Right atrium auricular region (tissue), 2 donors: ENCODE measurements at places on chromosomes 2 and 18. TPM values are rescaled to one million over a fixed set of nuclear protein-coding genes. Genes with fewer than 3 reads are reported as not detected.
A peak's percentile ranks its signal among the peaks of the same experiment; 100 is the strongest.

DNA sequence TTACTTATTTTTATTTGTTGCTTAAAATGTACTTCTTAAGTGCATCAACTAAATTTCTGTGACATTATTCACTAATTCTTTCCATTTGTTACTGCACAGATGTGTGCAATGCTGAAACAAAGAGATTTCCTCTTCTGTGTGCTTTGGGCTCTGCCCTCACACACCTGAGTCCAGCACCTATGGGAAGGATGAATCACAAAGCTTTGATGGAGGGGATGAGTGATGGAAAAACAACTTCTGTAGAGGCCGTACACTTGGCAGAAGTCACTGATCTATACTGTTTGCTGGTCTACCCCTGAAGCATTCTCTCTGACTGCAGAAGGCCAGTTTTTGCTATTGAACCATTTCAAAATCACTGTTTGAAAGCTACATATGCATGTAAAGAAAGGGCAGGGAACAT, 178.4 kb downstream of the ZEB2 start:
- no peaks in the 10 kb centered on the region for H3K27me3 ChIP-seq
- DNase-seq = no peak
- H3K4me1 ChIP-seq = no peaks in the 10 kb centered on the region
- no peak overlapping the region for H3K27ac ChIP-seq
- H3K4me3 ChIP-seq = no peak overlapping the region

DNA sequence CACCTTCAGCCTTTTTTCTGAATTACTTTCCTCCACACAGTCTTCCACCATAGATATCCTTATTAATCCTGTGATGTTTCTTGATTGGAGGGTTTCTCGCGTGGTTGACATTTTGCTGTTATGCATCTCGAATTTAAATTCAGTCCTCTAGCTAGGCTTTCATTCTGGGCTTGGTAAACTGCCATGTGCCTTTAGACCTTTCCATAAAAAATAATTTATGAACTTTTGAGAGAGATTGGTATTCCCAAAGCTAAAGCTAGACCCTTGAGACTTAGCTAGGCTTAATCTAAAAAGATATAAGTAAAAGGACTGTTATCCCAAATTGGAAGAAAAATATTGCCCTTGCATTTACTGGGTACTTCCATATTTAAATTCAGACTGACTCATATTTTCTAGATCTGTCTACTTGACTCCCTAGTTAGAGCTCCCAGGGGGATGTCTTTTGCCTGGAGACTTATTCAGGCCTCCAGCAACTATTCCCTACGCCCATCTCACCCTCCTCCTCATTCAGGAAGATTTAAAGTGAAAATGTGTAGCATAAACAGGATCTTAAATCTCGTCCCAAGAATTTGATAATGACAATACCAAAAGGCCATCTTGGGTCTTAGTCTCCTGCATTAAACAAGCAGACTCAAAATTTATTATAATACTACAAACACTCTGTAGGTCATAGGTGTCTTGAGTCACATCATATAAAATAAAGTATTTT, 60.3 kb downstream of the KIAA2012 start:
- H3K36me3 ChIP-seq = no peaks in the 10 kb centered on the region
- no peak overlapping the region for H3K27ac ChIP-seq
- DNase-seq = no peak
- no peaks in the 10 kb centered on the region for H3K27me3 ChIP-seq

GRCh38 chr2:47008381-47009252, 93.0 kb upstream of the MCFD2 start:
- H3K27me3 ChIP-seq = no peaks in the 10 kb centered on the region
- DNase-seq = no peak
- H3K4me1 ChIP-seq = no peaks in the 10 kb centered on the region
- peak overlapping the region; percentile 59 for H3K27ac ChIP-seq
- H3K36me3 ChIP-seq = peaks cover 31% of the 10 kb centered on the region
- no peak overlapping the region for H3K4me3 ChIP-seq

DNA sequence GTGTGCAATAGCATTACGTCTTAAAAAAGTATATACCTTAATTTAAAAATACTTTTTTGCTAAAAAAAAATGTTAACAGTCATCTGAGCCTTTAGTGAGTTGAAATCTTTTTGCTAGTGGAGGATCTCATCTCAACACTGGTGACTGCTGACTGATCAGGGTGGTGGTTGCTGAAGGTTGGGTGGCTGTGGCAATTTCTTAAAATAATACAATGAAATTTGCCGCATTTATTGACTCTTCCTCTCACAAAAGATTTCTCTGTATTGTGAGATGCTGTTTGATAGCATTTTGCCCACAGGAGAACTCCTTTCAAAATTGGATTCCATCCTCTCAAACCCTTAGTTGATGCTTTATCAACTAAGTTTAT, 46.1 kb upstream of the ANXA4 start:
- no peaks in the 10 kb centered on the region for H3K36me3 ChIP-seq
- no peaks in the 10 kb centered on the region for H3K27me3 ChIP-seq
- peaks cover 10% of the 10 kb centered on the region for H3K4me1 ChIP-seq
- DNase-seq = no peak
- no peak overlapping the region for H3K4me3 ChIP-seq
- no peak overlapping the region for H3K27ac ChIP-seq

DNA sequence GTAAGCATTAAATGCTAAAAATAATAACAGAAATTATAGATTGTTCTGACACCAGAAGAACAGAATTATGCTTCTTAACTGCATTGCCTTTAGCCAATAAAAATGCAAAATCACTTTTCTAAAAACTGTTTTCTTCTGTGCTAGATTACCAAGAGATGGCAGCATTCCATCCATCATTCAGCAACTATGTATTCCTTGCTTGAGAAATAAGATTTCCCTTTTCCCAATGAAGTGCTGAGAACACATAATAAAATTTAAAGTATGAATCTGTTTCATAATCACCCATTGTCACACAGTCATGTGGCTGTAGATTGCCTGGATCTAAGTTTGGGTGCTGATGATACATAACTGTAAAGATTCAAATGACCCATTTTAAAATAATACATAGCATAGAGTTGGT, 504.2 kb downstream of the TDRD15 start:
- H3K27me3 ChIP-seq = no peaks in the 10 kb centered on the region
- H3K27ac ChIP-seq = no peak overlapping the region
- no peak for DNase-seq

- H3K27me3 ChIP-seq = no peaks in the 10 kb centered on the region
- no peak overlapping the region for H3K4me3 ChIP-seq
- DNase-seq = no peak
- H3K4me1 ChIP-seq = no peaks in the 10 kb centered on the region
- H3K27ac ChIP-seq = no peak overlapping the region
- H3K36me3 ChIP-seq = no peaks in the 10 kb centered on the region
Observed at GRCh38 chr2:211867845-211868451, 670.7 kb downstream of the ERBB4 start.

DNA sequence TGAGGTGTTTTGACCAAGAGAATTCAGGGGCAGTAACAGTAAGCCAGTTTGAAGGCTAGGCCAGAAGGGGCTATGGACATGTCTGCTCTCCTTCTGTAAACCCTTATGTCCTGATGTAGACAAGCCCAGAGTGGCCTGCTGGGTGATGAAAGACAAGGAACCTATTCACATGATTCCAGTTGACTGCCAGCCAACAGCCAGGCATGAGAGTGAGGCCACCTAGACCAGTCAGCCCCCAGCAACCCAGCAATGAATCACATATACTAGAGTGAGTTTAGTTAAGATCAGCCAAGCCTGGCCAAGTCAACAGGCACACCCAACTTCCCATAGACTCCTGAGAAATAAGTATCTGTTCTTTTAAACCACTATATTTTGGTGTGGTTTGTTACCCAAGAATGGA, 1889.7 kb upstream of the CELF4 start:
- H3K27ac ChIP-seq = no peak overlapping the region
- H3K4me3 ChIP-seq = no peak overlapping the region
- no peaks in the 10 kb centered on the region for H3K36me3 ChIP-seq
- H3K27me3 ChIP-seq = no peaks in the 10 kb centered on the region
- DNase-seq = no peak

- no peaks in the 10 kb centered on the region for H3K4me1 ChIP-seq
- no peak overlapping the region for H3K4me3 ChIP-seq
- no peak for DNase-seq
- no peaks in the 10 kb centered on the region for H3K36me3 ChIP-seq
- H3K27me3 ChIP-seq = no peaks in the 10 kb centered on the region
Observed at GRCh38 chr2:227317834-227318233, 7.2 kb upstream of the MFF start.

DNA sequence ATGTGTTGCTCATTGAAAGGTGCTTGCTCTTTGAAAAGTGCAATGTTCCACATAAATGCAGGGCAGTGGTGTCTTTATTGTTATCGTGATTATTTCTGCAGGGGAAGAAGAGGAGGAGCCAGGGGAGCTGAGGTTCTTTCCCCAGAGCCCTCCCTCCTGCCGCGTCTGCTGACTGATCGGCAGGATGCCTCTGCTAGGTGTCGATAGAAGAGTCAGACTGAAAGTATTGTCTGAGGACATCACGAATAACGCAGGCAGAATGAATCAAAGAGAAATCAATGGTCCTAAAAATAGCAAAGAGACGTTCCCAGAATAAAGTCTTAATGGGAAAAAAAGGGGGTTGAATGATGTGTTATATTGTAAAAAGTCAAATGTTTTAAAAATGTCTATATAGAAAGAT, 47.4 kb upstream of the SIX3 start:
- no peaks in the 10 kb centered on the region for H3K36me3 ChIP-seq
- no peak overlapping the region for H3K27ac ChIP-seq
- H3K27me3 ChIP-seq = no peaks in the 10 kb centered on the region
- H3K4me1 ChIP-seq = no peaks in the 10 kb centered on the region
- DNase-seq = no peak

GRCh38 chr2:104915107-104915793, 61.3 kb downstream of the POU3F3 start:
- no peaks in the 10 kb centered on the region for H3K27me3 ChIP-seq
- H3K36me3 ChIP-seq = no peaks in the 10 kb centered on the region
- H3K27ac ChIP-seq = no peak overlapping the region
- no peak for DNase-seq
- no peak overlapping the region for H3K4me3 ChIP-seq
- no peaks in the 10 kb centered on the region for H3K4me1 ChIP-seq

DNA sequence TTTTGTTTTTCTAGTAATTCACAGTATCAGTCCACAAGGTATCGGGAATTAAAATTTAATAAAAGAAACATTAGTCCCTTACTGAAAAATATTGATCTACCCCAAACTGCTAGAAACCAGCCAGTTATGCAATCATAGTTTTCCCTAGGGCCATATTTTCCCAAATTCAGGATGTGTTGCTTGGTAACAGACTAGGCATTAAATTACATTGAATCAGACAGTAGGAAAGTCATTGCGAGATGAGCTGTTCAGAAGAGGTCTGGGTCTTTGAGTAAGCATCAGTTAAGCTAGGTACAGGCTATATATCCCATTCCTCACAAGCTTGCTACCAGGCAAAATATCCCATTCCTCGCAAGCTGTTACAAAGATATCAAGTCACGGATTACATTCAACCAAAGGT, 123.0 kb upstream of the CCDC150 start:
- DNase-seq = no peak
- no peaks in the 10 kb centered on the region for H3K27me3 ChIP-seq
- no peaks in the 10 kb centered on the region for H3K36me3 ChIP-seq

- H3K27me3 ChIP-seq = no peaks in the 10 kb centered on the region
- H3K4me1 ChIP-seq = no peaks in the 10 kb centered on the region
- no peak overlapping the region for H3K4me3 ChIP-seq
- H3K27ac ChIP-seq = no peak overlapping the region
- no peak for DNase-seq
Observed at GRCh38 chr2:164110515-164110914, 374.7 kb upstream of the FIGN start.

- DNase-seq = no peak
- H3K27ac ChIP-seq = no peak overlapping the region
- no peak overlapping the region for H3K4me3 ChIP-seq
- no peaks in the 10 kb centered on the region for H3K27me3 ChIP-seq
- no peaks in the 10 kb centered on the region for H3K4me1 ChIP-seq
Observed at GRCh38 chr2:133139847-133140533, 428.3 kb downstream of the NCKAP5 start.

DNA sequence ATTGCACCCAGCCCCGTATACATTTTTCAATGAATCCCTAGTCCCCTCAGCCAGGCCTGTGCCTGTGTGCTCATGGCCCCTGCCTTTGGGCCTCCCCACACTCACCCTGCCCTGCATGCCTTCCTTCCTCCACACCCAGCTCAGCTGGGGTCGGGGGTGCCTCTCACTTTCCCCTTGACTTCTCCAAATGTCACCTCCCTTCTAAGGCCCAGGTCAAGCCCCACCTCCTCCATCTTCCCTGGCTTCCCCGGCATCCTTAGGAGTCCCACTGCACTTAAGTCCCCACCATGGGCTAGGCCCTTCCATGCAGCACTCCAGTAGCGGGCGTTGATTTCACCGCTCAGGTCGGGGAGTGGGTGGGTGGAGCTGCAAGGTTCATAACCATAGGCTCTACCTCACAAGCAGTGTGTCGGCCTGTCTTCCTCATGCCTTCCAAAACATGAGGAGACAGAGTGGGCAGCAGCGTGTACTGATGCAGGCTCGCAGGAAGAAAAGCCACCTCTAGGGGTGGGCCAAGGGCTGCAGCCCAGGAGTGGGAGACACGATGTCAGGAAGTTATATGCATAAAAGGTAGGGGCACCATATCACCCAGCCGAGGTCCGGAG, 47.7 kb downstream of the DNMT3A start:
- no peak overlapping the region for H3K4me3 ChIP-seq
- H3K4me1 ChIP-seq = no peaks in the 10 kb centered on the region
- H3K27me3 ChIP-seq = no peaks in the 10 kb centered on the region
- H3K27ac ChIP-seq = peak overlapping the region; percentile 93

- no peak overlapping the region for H3K27ac ChIP-seq
- H3K4me1 ChIP-seq = no peaks in the 10 kb centered on the region
- no peaks in the 10 kb centered on the region for H3K27me3 ChIP-seq
- no peak for DNase-seq
- H3K4me3 ChIP-seq = no peak overlapping the region
Observed at GRCh38 chr2:33810046-33810835, 211.1 kb upstream of the FAM98A start.

- no peaks in the 10 kb centered on the region for H3K27me3 ChIP-seq
- DNase-seq = no peak
- no peak overlapping the region for H3K27ac ChIP-seq
- no peaks in the 10 kb centered on the region for H3K36me3 ChIP-seq
- H3K4me3 ChIP-seq = no peak overlapping the region
- no peaks in the 10 kb centered on the region for H3K4me1 ChIP-seq
Observed at GRCh38 chr18:64149916-64150438, 1.1 kb upstream of the LINC00305 start.

DNA sequence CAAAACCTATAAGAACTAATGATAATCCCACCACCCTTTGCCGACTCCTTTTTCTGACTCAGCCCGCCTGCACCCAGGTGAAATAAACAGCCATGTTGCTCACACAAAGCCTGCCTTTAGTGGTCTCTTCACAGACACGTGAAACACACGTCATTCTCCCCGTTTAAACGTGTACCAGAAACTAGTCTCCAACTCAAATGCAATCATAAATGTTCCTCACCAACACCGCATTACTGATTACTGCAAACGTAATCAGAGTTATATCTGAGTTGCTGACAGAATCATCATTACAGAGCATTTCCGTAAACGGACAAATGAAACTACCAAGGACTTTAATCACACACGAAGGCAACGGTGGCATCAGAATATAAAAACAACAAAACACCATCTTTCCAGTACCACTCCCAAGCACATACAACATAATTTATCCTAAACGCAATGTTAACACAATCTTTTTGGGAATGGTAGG, 1.9 kb downstream of the CLK1 start:
- H3K4me3 ChIP-seq = peak overlapping the region; percentile 96
- H3K27me3 ChIP-seq = no peaks in the 10 kb centered on the region
- H3K27ac ChIP-seq = peak overlapping the region; percentile 100
- peaks cover 4% of the 10 kb centered on the region for H3K4me1 ChIP-seq

Gene RFTN2
- 11.6 TPM for total RNA-seq

Gene TRABD2A
- 1.7 TPM for total RNA-seq

Gene ITGA4
- total RNA-seq = 1.8 TPM

Gene C2orf66
- total RNA-seq = not detected

Gene MIB1
- 16.7 TPM for total RNA-seq

Gene MFF
- total RNA-seq = 116 TPM
